ENCODE measurements at places on chromosomes 2 and 18. TPM values are rescaled to one million over a fixed set of nuclear protein-coding genes. Genes with fewer than 3 reads are reported as not detected.

The LYPD6 gene
- 5.1 TPM for total RNA-seq

The SULT1C4 gene
- total RNA-seq: 14.7 TPM

The LONRF2 gene
- 2.8 TPM for total RNA-seq

The TTR gene
- total RNA-seq: 1.3 TPM

The ASAP2 gene
- 19.0 TPM for total RNA-seq

The DOK6 gene
- total RNA-seq: 7.0 TPM

The GALR1 gene
- total RNA-seq: 2.1 TPM

The PSMA8 gene
- total RNA-seq: not detected

The OR6B2 gene
- total RNA-seq: not detected

The KCNG2 gene
- total RNA-seq: 0.49 TPM

The ABCG5 gene
- not detected for total RNA-seq

The REL gene
- total RNA-seq: 28.7 TPM

The SERPINB4 gene
- total RNA-seq: 29.1 TPM

The DSEL gene
- 21.0 TPM for total RNA-seq

The CSRNP3 gene
- 5.5 TPM for total RNA-seq

The SMCHD1 gene
- total RNA-seq: 156 TPM

The ZC3H6 gene
- 9.7 TPM for total RNA-seq

The FEZ2 gene
- 48.5 TPM for total RNA-seq

The OSBPL1A gene
- total RNA-seq: 34.8 TPM

The EIPR1 gene
- 14.2 TPM for total RNA-seq

The SERPINB13 gene
- 21.2 TPM for total RNA-seq

The POLR1B gene
- total RNA-seq: 19.0 TPM

The UGT1A8 gene
- total RNA-seq: not detected

The TMEM17 gene
- total RNA-seq: 3.3 TPM
